Esophagus squamous epithelium (tissue), 5 donors: ENCODE measurements at places on chromosomes 11 and 22.

- no peak for DNase-seq
Observed at GRCh38 chr11:106853850-106854401, 164.3 kb downstream of the GUCY1A2 start.

- no peak for DNase-seq
Observed at GRCh38 chr11:65412271-65413076, 10.1 kb upstream of the NEAT1 start.

DNA sequence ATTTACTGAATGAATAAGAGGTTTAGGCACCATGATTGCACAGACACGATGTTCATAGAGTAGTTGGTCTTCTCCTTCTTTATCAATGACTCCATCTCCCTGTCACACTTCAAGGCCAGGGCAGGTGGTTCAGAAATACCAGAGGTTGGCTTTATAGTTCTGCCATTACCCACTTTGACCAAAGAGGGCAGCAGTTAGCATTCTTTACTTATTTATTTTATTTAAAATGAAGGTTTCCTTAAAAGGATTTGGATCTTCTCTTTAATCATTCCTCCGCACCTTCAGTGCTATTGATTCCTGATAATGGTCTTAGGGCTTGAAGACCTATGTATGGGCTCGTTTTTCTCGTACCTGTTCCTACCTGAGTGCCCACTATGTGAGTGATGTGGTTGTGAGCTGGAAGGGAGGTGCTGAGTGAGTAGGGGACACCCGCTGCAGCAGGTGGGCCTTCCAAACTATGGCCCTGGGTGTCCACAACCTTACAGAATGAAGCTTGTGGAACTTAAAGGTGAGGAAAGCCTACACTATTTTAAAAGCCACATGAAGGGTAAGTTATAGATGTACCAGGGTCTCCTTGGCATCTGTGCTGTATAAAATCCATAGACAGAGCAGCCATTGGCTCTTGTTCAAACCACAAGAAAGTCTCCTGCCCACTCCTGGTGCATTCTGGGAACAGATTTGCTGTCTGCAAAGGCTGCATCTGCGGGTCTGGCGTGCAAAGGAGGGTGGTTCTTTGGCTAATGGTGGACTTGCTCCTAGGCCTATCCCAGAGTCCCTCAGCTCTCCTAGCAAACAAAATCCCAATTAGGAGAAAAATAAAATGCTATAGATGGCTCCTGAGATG lies 35.0 kb downstream of the TIMP3 start:
- DNase-seq, result no peak

DNA sequence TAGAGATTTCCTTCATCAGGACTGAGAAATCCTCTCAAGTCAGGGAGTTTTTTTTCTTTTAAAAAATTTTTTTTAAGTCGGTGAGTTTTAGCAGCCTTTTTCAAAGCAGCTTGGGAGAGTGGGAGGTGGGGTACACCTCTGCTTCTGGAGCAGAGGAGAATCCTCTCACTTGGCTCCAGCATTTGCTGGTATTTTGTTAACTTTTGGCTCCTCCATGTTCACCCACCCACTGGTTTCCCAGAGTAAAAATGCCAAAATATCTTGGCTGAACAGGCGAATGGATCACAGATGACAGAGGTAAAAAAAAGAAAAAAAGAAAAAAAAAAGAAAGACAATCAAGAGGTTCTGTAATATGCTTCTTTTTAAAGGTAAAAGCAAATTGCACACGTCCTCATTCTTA lies 68.0 kb downstream of the GAB2 start:
- DNase-seq, result no peak

GRCh38 chr11:95262994-95263765 lies 32.2 kb upstream of the SESN3 start:
- DNase-seq, result no peak

- DNase-seq, result no peak
Observed at GRCh38 chr11:128451652-128452470, 135.5 kb downstream of the ETS1 start.

DNA sequence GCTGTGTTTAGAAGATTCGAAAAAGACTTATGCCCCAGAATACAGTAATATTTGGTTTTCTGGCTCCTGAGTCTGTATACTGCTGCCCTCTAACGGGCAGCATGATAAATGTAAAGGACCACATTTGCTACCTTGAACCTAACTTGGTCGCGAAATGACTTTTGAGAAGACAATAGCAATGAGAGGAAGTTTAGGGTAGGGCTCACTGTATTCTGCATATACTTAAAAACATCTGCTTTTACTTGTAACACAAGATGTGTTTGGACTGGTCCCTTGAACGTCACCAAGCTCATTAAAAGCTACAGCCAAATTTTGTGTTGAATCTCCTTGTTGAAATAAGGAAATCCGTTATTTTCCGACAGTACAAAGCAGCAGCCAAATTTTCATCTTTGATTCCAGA lies 309.1 kb downstream of the SWAP70 start:
- no peak for DNase-seq

- no peak for DNase-seq
Observed at GRCh38 chr11:104005234-104005855, 31.1 kb upstream of the DDI1 start.

- DNase-seq, result no peak
Observed at GRCh38 chr11:17740649-17741235, 6.2 kb downstream of the KCNC1 start.

DNA sequence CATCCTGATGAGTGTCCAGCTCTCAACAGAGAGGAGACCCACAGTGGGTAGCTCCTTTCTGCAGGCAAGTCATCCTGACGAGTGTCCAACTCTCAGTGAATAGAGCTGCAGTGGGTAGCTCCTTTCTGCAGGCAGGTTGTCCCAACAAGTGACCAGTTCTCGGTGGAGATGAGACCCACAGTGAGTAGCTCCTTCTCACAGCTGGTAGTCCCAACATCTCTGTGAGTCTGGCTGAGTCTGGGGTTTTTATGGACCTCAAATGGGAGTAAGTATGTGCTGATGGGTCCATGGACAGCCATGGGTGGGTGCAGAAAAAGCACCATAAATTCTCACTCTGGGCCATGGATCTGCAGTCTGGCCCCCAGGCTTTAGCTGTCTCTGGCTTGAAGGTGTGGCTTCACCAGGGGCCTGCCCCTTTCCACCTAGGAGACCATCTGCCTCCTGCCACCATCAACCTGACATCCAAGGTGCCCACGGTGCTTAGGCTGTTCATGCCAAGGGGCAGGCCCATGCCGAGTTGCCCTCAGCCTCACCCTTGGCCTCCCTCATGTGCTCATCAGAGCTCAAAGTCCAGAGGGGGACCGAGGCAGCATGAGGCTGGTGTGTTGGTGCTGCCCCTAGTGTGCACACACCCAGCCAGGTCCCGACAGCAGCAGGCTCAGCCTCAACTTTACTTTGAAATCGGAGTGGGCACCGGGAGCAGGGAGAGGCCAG lies 15.3 kb downstream of the NPAT start:
- DNase-seq, result no peak

- no peak for DNase-seq
Observed at GRCh38 chr22:20146777-20147176, 4.1 kb downstream of the CCDC188 start.

- DNase-seq, result no peak
Observed at GRCh38 chr11:74815966-74816365, 67.3 kb downstream of the RNF169 start.

GRCh38 chr11:67409781-67410368 lies 5.6 kb upstream of the CARNS1 start:
- DNase-seq, result no peak

GRCh38 chr11:12141283-12141682 lies 30.9 kb downstream of the MICAL2 start:
- DNase-seq, result no peak

DNA sequence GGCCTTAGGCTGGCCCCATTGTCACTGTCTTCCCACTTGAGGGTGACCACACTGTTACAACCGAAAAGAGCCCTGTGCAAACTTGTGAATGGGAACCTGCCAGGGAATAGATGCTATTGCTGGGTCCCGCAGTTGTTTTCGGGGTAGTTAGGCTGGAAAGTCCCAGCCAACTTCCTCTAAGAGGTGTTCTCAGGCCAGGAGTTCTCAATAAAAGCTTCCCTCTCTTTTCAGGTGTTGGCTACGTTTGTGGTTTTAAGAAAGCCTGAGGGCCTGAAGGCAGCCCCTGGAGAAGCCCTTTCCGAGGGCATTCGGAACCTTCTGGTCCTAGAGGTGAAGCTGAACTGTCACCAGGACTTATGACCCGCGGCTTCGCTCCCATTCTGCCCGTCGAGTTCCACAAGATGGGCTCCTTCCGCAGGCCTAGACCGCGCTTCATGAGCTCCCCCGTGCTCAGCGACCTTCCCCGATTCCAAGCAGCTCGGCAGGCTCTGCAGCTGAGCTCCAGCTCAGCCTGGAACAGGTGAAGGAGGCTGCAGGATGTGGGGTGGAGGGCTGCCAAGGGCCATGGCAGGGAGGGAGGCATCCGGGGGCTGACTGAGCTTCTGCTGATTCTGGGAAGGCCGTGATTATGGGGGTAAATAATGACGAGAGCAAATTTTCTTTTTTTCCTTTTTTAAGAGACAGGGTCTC lies 104.8 kb downstream of the PRR5L start:
- no peak for DNase-seq

GRCh38 chr11:680970-681369 lies 14.1 kb downstream of the DEAF1 start:
- no peak for DNase-seq

DNA sequence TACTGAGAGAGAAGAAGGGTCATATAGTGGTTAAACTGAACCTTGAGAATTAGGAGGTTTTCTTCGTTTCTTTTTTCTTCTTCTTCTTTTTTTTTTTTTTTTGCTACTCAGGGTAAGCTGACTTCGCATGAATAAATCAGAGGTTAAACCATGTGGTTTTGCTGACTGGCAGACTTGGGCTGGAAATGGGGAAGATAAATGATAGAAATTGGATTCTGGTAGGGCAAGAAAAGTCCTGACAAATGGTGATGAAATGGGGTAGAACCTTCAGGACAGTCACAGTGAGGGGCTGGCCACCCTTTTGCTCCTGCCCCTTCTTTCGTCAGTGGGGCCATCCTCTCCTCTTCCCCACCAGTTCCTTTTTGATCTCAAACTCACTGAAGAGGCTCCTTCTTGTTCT lies 1.6 kb upstream of the SWAP70 start:
- DNase-seq, result no peak

DNA sequence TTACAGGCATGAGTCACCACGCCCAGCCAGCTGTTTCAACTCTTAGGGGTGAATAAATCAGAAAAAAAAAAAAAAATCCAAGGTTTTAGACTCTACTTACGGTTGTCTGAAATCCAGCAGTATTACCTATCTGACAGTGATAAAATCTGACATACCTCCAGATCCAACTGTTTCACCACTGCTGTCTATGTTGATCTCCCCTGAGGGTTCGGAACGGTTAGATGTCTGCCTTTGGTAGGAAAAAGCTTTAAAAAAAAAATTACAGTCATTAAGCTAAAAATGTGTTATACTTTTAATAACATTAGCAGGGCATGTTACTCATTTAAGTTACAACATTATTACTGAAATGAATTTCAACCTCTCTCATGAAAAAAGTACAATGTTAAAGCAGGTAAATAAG lies 21.1 kb downstream of the NCAPD3 start:
- no peak for DNase-seq
